Smooth muscle cell of the coronary artery (primary cell): ENCODE measurements at places on chromosomes 2 and 18. TPM values are rescaled to one million over a fixed set of nuclear protein-coding genes. Genes with fewer than 3 reads are reported as not detected.

Gene SYT4
- not detected in 2 replicates for total RNA-seq

Gene RIT2
- not detected in 2 replicates for total RNA-seq

Gene DLGAP1
- total RNA-seq: 2.9 TPM in 1 of 2 replicates, not detected in the other

Gene SH2D6
- 0.23 TPM in 1 of 2 replicates, not detected in the other for total RNA-seq

Gene GCG
- total RNA-seq: not detected in 2 replicates
